ENCODE measurements at places on chromosomes 11 and 22.

- DNase-seq = no peak
Measured at GRCh38 chr11:135033540-135033939, 621.5 kb upstream of the B3GAT1 start.

DNA sequence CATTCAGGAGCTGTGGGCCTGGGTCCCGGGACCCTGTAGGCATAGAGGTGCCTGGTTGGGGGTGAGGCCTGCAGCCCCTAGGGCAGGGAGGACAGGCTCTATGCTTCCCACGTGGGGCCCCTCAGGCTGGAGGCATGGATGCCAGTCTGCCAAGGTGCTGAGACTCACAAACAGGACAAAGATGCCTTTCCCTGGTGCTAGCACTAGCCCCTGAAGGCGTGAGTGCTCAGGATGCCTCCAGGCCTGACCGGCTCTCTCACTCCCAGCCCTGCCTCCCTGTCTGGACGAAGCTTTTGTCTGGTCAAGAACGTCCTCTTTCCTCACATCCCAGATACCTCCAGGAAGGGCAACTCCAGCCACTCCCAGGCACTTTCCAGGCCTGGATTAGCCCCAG is 2.1 kb downstream of the CDC42BPG start:
- DNase-seq = no peak

GRCh38 chr11:116661056-116661455 is 111.7 kb downstream of the BUD13 start:
- no peak for DNase-seq

GRCh38 chr22:45526768-45527360 is 24.2 kb downstream of the FBLN1 start:
- DNase-seq = no peak

DNA sequence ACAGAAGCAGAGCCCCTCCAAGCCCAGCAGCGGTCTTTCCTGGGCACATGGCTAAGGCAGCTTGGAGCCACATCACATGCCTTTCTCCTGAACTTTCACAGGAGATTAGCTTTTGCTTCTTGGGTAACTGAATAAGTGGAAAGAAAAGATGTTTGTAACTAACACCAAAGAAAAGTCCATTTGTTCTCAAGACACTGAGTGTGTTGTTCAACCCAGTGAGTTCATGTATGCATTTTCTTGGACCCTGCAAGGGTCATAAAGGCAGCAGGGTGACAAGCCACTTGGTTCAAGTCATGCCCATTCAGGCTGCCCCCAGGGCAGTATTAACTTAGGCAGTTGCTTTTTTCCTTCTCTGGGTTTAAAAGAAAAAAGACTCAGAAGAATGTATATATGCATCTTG is 203.4 kb downstream of the FAM76B start:
- no peak for DNase-seq

DNA sequence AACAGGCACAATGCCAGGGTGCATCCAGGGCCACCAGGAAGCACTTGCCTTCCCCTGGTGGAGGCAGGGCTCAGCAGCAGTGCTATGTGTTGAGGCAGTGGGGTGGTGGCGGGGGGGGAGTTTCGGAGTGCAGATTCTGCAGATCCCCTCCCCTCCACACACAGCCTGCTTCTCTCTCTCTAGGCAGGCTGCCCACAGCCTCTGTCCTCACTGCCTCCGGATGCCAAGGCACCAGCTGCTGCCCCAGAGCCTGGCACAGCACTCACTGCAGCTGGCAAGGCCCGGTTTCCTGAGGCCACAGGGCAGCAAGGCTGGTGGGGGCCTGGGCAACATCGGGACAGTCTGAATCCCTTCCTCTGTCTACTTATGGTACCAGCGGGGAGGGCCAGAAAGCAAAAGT is 35.8 kb downstream of the NRXN2 start:
- DNase-seq = no peak

- DNase-seq = no peak
Measured at GRCh38 chr11:68312780-68313573, 586 bp downstream of the LRP5 start.

- DNase-seq = no peak
Measured at GRCh38 chr11:131951121-131951520, 580.7 kb downstream of the NTM start.

DNA sequence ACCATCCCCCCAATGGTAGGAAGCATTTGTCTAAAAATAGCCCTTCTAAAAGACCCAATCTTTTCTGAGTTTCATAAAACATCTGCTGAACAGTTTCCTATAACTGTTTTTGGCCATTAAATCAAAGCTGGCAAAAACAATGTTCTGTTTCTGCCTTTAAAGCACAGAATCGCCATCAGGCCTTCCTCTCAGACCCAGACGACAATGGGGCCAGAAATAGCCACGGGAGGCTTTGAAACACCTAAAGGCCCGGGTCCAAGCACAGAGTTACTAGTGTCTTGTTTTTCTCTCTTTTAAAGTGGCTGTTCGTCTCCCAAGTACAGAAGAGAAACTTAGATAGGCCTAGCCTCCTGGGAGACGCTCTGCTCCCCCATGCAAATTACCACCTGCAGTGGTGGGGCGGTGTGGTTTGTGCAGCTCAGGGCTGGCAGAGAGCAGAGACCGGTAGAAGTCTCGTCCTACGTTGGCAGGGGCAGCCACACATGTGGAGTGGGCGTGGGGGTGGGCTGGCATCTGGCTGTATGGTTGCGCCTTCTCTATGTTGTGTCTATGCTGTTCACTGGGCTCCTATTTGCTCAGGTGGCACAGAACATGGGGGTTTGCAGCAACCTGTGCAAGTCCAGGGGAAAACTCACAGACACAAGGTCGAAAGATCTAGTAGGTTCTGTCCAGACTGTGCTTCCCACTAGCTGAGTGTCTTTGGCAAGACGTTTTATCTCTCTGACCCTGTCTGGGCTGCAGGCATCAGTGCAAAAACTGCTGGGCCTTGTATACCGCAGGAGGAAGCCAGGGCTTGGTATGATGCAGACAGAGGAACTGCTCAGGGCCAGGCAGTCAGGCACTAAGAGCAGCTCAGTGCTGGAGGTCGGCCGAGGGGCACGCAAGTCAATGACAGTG is 23.6 kb upstream of the ETS1 start:
- no peak for DNase-seq

- DNase-seq = no peak
Measured at GRCh38 chr11:121575963-121576290, 123.2 kb upstream of the SORL1-AS1 start.

DNA sequence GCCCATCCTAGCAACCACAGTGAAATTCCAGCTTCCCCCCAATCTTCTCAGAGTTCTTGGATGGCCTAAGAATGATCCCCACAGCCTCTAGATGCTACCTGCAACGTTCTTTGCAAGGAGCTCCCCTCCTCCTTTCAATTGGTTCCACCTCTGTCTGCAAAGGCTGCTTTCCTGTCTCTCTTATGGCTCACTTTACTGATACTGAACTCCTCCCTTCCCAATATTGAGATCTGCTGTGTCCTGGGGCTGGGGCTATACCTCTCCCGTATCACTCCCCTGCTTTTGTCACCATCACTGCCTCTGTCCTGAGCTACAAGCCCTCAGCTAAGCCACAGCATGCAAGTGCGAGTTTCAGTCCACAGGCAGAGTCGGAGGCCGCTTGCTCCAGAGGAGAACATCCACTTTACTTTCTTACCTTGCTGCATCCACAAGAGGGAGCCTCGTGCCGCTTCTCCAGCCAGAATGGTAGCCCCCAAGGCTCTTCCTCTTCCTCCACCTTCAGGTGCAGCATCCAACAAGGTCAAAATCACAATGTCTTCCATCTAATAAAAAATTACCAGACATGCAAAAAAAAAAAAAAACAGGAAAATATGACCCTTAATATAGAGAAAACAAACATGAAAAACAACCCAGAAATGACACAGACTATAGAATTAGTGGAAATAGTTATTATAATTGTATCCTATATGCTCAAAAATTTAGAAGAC is 48.6 kb upstream of the TMEM45B start:
- no peak for DNase-seq

DNA sequence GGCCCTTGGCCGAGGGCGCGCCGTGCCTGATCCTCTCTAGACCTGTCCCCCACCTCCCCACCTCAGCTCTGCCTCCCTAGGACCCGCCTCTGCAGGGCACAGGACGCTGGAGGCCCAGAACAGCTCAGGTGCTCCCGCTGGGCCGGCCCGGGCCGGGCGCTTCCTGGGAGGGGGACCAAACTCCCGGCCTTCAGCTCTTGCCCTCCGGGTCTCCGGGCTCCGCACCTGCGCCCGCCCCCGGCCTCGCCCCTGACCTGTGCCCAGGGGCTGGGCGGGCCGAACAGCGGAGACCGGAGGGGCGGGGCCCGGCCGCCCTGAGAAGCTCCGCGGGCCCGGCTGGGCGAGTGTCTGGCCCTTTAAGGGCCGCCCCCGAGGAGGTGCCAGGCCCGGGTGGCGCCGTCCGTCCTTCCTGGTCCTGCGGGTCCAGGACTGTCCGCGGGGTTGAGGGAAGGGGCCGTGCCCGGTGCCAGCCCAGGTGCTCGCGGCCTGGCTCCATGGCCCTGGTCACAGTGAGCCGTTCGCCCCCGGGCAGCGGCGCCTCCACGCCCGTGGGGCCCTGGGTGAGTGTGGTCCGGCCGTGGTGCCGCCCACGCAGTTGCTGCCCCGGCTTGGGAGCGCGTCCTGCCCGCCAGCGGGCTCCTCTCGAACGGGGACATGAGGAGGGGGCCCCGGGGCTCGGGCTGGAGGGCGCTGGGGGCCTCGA is at the start of gene SSH3:
TSS of gene SSH3 (plus strand) at position 399 of the 703 bp plus-strand sequence. CDS start at position 495, 96 bp downstream.
- DNase-seq = no peak

DNA sequence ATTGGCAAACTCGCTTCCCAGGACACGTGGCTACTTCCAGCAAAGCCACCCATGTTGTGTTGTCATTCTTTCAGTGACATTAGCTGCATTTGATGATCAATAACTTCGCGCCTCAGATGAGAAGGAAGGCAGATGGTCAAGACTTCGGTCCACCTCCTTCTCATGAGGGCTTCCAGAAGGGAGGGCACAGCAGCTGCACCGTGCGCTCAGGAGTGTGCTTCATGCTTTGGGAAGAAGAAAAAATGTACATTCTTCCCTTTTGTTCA is 25.3 kb downstream of the IGLL5 start:
- DNase-seq = no peak

- no peak for DNase-seq
Measured at GRCh38 chr22:20114506-20115475, 1.1 kb upstream of the RANBP1 start.

DNA sequence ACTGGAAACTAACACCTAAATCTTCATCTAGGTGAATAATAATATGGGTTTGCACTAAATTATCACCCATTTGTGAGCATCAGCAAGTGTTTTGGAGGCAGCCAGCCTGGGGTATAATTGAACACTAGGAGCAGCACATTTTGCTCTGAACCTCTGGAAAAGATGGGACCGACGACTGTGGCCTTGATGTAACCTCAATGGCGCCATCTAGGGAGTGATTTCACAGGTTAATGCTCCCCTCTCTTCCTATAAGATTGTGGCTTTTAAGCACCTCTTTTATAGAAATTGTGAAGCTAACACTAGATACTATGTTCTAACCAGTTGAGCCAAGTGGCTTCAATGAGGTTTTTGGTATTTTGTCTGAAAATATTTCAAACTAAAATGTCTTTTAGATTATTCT is 203.7 kb downstream of the NELL1 start:
- DNase-seq = no peak

- DNase-seq = no peak
Measured at GRCh38 chr22:37681001-37681424, 5.1 kb upstream of the NOL12 start.

- DNase-seq = no peak
Measured at GRCh38 chr11:76857781-76858410, 2.8 kb upstream of the ACER3 start.

DNA sequence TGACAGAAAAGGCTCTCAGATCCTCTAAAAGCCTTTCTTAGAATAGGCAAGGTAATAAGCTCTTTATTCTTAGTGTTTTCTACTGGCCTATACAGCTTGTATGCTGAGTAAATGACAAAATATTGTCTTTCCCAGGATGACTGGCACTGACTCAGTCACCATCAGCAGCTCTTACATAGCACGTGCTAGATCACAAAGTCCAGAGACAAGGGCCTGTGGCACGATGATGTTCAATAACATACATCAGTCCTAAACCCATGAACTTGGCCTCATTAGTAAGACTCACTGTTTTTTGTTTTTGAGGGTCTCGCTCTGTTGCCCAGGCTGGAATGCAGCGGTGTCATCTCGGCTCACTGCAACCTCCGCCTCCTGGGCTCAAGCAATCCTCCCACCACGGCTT is 42.7 kb downstream of the CELF1 start:
- DNase-seq = no peak
